Airway epithelial cell (primary cell): ENCODE measurements at places on chromosomes 1 and 21. TPM values are rescaled to one million over a fixed set of nuclear protein-coding genes. Genes with fewer than 3 reads are reported as not detected.

Gene IGSF8
- 23.9 and 28.6 TPM in 2 replicates for total RNA-seq

Gene F13B
- total RNA-seq = not detected in 2 replicates

Gene ELAPOR1
- total RNA-seq = 0.23 and 0.42 TPM in 2 replicates

Gene FOXD2
- 0.05 and 0.14 TPM in 2 replicates for total RNA-seq

Gene MATN1
- total RNA-seq = not detected in 2 replicates
